ENCODE measurements at places on chromosomes 1 and 21. TPM values are rescaled to one million over a fixed set of nuclear protein-coding genes. Genes with fewer than 3 reads are reported as not detected.
A peak's percentile ranks its signal among the peaks of the same experiment; 100 is the strongest.

DNA sequence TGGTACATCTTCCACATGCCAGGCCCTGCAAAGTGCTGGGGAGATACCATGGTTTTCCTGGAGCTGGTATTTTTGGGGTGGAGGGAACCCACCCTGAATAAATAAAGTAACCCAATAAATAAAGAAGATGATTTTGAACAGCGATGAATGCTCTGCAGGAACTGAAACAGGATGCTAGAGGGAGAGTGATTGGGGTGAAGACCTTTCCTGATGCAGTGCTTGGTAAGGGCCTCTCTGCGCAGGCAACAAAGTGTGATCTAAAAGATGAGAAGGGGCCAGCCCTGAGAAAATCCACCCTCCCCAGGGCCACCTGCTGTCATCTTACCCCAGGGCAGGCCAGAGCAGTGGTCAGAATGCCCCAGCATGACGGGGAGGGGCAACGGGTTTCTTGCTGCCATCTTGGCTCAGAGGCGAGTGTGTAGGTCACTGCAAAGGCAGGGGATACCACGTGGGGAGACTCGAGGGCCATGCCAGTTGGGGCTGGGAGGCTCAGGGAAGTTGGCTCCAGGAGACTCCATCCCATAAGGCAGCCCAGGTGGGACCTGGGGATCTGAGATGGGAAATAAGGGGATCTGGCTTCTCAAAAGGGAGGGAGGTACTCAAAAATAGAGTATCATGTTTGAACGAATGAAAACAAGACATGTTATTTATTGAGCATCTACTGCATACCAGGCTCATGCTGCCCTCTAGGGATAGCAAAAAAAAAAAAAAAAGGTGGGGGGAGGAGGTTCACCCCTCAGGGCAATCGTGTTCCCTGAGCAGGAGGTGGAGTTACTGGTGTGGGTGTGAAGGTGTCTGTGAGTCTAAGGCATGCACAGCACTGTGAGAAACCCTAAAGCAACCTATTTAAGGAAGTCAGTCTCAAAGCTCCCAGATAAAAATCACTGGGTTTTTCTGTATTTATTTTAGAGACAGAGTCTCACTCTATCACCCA, 2.8 kb downstream of the SRARP start:
- no peak for DNase-seq

GRCh38 chr1:107740579-107740978, 224.4 kb downstream of the VAV3 start:
- DNase-seq = no peak

GRHL3 gene
- not detected for total RNA-seq

ERVH48-1 gene
- 5.4 TPM for total RNA-seq

UBXN10 gene
- total RNA-seq = 0.22 TPM

- no peak for DNase-seq
These were observed 4.5 kb upstream of the NCMAP start for GRCh38 chr1:24551290-24551959.

GNG12 gene
- total RNA-seq = not detected

GRCh38 chr1:53860967-53861411, 22.9 kb upstream of the NDC1 start:
- peak; percentile 66 for DNase-seq

TMPRSS15 gene
- total RNA-seq = not detected

LRRIQ3 gene
- total RNA-seq = 1.3 TPM

DNA sequence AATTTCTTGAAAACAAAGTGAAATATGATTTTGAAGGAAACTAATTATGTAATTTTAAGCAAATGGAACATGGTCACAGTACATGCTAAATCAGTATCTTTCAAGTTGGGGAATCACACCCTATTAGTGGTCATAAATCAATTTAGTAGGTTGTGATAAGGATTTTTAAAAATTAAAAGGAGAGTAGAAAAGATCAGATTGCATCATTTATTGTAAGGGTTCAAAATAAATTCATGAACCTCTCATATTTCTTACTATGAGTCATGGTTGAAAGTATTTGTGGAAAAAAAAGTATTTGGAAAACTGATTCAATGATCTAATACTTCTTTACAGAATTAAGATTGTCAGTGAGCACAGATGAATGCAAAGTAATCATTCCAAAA, 14.6 kb downstream of the ADSS2 start:
- no peak for DNase-seq

PPIAL4G gene
- total RNA-seq = 1.1 TPM

DNA sequence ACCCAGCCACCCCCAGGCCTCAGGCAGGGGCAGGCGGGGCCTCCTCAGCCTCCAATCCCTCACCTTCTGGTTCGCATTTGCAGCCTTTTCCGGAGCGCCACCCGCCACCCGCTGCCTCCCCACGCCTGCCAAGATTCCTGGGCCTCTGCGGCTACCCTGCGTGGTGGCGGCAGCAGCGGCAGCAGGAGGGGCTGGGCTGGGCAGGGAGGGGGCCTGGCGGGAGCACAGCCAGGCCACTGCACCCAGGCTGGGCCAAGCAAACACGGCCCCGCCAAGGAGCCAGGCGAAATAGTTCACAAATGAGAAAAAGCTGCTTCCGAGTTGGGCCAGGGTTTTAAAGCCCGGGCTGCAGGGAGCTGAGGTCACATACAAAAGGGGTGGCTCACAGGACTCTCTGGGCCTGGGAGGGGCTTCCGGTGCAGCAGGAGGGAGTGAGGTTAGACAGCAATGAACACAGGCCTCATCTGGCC, 9.8 kb downstream of the COL8A2 start:
- DNase-seq = no peak

GRCh38 chr1:225467193-225468020, 39.6 kb upstream of the LBR start:
- DNase-seq = peak; percentile 92

Data from activated CD4-positive, alpha-beta T cell treated with anti-CD3 and anti-CD28 coated beads, Interleukin-2, amount 10 ng/mL, durations not matched to agents 7 days and 5 days (primary cell).